ENCODE measurements at places on chromosomes 2 and 18.

- no peak for DNase-seq
These were observed 23.3 kb downstream of the GLS start for GRCh38 chr2:190903693-190904450.

DNA sequence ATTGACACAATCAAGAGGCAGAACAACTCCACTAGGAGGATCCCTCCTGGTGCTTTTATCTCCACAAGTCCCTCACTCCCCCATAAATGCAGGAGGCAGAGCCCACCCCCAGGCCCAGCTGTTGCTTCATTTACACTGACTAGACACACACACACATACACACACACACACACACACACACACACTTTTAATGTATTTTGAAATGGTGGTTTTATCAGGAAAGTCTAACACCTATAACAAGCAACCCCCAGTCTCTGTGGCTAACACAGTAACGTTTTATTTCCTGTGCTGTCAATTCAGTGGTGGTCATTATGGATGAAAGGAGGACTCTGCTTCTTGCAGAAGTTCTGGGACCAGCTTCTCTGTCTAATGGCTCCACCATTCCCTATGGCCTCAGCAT is 125.4 kb upstream of the FOSL2 start:
- no peak for DNase-seq

DNA sequence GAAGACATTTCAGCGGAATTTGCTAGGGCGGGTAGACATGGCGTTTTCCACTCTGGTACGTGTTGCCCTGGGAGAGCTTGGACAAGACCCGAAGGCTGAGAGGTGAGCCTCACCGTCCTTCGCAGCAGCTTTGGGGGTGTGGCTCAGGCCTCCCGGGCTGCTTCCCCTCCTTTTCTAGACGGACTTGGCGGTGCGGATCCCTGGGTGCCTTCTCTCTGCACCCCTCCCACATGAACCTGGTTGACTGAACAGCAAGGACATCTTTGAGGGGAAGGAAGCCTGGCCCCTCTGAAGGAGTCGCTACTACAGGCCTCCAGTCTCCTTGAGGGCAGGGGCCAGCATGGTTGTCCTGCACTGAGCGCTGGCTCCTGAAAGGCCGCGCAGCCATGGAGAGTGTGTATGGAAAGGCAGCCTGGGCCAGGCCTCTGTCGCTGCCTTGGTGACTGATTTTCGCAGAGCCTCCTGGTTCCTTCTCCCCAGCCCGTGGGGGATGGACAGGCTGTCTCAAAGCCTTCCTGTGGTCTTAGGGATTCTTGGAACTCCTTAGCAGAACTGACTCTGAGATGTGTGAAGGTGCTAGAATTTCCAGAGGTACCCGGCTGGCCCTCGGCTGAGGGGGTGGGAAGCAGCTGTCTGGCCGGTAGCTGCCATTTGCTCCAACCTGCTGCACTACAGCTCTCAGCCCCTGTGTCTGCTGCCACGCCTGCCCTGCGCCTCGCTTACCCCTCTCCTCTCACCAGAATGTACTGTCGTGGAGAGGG is 9.9 kb downstream of the CNNM4 start:
- DNase-seq: no peak

- DNase-seq: no peak
These were observed 169.2 kb downstream of the ZFP36L2 start for GRCh38 chr2:43057026-43057741.

GRCh38 chr2:134917360-134917865 is 1.2 kb upstream of the CCNT2 start:
- DNase-seq: peak; percentile 28

GRCh38 chr2:40554665-40555294 is 102.9 kb upstream of the SLC8A1 start:
- DNase-seq: peak; percentile 64

- no peak for DNase-seq
These were observed 54.6 kb downstream of the IL1R2 start for GRCh38 chr2:102046135-102046986.

DNA sequence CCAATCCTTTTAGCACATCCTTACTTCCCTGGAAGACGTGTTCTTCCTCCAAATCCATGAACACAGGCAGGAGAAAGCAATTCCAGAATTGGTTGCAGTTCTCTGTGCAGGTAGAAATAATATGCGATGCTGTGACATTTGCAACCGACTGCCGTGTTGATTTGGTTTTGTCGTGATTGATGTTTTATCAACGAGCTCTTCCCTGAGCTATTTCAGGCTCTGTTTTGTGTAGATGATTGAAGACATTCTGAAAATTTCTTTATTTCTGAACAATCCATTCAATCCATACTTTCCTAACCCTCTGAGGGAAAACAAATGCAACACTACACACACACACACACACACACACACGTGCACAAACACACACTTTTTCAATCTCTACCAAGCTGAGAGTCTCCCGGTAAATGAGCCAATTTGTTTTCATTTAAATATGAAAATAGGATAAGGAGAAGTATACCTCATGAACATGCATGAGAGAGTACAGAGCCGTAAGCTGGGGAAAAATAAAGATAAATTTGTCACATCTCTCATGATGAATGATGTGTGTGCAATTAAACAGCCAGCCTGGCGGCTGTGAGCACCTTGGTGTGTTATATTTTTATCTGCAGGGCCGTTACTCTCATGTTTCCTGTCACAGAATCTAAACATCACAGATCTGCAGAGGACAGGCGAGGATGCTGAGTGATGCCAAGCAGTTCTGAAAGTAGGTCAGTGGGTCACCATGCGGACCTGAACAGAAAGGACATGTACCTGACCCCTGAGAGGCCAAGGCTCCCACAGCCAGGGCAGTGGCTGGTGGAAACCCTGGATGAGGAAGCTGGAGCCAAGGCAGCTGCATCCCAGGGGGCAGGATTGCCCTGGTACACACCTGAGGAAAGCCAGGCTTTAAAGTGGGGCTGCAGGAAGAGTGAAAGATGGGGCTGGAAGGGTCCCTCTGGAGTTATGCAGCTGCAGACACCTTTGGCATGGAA is 64.8 kb downstream of the PDCL3 start:
- DNase-seq: no peak

DNA sequence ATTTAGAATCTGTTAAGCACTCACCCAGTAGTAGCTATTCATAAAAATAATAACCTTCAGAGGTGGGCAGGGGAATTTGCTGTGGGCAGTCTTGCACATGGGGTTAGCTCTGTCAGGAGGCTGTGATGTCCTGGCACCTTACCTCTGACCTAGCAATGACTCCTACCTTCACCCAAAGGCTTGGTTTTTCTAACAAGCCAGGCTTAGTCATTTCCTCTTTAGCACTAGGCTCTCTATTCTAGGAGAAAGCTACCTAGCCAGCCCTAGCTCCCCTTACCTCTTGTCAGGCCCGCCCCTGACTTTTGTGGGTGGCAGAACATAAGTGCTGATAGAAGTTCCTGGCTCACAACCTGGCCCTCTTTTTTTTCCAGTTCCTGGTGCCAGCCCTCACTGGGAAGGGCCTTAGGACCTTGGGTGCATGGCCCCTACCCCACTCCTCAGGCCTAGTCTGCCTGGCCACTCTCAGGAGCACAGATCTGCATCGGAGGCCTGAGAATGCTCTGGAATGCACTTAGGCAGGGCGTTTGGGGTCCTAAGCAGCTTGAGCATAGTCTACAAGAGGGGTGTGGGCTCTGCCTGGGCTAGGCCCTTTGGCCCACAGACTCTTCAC is 17.7 kb downstream of the CPLX4 start:
- DNase-seq: no peak

- no peak for DNase-seq
These were observed 5.7 kb downstream of the MAL start for GRCh38 chr2:95031076-95031725.

GRCh38 chr18:62612289-62612645 is 89.4 kb downstream of the ZCCHC2 start:
- DNase-seq: no peak

GRCh38 chr2:28142386-28142785 is 250.3 kb upstream of the FOSL2 start:
- no peak for DNase-seq

DNA sequence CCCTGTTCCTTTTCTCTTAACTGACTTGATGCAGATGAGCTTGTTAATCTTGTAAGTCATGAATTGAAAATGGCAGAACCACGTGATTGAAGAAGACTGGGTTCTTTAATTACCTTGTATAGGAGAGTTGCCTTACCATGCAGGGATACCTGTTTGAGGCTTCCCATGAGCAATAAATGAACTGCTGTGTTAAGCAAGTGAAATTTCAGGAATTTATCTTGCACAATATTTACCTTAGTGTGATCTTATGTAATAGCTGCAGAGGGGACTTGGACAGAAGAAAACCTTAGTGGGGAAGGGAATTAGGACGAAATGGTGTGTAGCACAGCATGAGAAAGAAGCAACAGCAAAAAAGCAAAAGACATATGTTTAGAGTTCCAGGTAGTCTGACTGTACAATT is 384.0 kb upstream of the TMEFF2 start:
- no peak for DNase-seq

DNA sequence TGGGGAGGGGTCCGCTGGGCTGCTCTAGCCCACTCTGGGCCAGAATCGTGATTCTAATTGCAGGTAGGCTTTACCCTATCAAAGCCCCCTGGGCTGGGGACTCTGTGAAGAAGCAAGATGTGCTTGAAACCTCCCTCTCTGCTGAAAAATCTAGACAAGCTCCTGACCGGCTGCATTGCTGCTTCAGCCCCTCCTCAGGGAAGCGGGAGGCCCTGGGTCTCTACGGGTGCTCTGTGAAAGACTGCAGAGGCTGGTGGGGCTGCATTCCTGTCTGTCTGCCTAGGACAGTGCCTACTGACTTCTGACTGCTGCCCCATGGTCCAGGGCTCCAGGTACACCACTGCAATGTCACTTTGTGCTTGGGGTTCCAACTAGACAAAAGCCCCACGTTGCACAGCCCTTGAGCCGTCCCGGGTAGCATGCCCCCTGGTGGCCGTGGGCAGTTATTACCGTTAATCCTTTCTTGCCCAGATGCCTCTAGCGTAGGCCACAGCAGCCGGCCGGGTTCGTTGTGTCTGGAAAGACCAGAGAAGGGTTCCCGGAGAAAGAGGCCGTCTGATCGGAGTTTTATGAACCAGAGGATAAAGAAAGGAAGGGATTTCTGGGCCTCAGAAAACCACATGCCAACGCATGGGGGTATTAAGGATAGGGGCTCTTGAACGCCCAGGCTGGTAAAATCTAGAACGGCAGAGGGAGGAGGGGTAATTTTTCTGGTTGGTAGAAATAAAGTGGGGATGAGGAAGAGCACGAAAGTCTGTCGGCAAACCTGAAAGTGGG is 15.9 kb upstream of the C1QL2 start:
- peak; percentile 52 for DNase-seq

GRCh38 chr2:201128933-201129505 is 13.1 kb downstream of the CFLAR start:
- DNase-seq: peak; percentile 70

- DNase-seq: no peak
These were observed 1.1 kb downstream of the GLI2 start for GRCh38 chr2:120736624-120737339.

DNA sequence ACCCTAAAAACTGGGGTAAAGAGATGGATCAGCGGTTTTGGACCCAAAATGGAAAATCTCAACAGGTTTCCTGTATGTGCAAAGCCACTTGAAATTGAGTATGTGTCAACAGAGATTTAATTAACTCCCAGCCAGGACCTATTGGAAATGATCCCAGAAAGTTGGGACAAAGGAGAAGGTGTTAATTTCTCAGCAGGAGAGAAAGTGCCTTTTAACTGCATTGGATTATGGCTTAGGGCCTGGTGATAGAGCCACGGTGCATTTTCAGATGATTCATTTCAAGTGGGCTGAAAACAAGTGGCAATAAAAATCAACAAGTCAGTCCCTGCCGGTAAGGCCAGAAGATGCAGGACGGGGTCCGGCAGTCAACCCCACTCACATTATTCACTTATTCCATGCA is 80.2 kb upstream of the BCL11A start:
- no peak for DNase-seq

DNA sequence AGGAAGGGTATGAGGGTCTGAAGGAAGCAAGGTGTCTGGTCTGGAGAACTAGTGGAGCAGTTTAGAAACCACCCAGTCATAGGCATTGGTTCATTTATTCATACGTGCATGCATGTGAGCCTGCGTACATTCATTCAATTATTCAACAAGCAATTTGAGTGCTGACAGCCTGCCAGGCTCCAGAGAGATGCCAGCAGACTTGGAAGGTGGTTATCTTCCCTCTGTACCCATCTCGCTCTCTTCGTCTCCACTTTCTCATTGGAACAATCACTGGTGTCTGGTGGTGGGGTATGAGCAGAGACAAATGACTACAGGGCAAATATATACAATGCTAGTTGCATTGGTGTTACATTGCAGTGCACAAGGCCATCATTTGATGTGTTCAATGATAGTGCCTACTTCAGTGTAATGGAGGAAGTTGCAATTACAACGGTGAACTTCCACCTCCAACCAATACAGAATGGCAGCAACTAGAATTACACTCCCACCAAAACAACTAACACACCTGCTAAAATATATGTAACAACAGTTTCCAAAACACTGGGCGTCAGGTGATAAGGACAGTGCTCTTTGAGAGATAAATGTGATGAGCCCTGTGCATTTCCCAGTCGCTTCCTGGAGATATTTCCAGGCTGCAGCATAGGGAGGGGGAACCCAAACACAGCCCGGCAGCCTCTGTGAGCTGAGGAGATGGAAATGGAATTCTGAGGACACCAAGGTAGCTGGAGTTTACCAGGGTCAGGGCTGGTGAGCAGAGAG is 32.6 kb upstream of the CNGA3 start:
- no peak for DNase-seq

- DNase-seq: peak; percentile 24
These were observed 2.3 kb downstream of the NEUROD1 start for GRCh38 chr2:181677912-181678586.

DNA sequence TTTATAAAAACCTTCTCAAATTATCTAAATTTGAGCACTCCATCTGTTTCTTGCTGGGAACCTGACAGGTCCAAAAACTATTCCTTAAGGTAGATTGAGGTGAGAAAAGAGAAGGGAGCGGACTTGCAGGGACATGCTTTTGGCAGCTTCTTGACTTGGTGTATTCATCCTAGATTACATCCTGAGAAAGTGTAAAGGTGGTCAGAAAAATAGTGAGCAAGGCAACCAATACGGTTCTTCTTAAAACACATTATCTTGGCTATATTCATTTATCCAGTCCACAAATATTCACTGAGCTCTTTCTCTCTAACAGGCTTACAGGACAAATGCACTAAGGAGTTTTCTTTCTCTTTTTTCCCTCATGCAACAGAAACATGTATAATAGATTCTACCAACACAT is 230.0 kb downstream of the LRP1B start:
- no peak for DNase-seq

GRCh38 chr18:42950732-42951131 is 164.8 kb downstream of the RIT2 start:
- DNase-seq: no peak

GRCh38 chr2:46780411-46780800 is 135.2 kb downstream of the MCFD2 start:
- peak; percentile 21 for DNase-seq

- DNase-seq: no peak
These were observed 90.1 kb upstream of the LGALSL start for GRCh38 chr2:64363848-64364247.

GRCh38 chr2:137957033-137957432 is 7.2 kb upstream of the HNMT start:
- DNase-seq: no peak

DNA sequence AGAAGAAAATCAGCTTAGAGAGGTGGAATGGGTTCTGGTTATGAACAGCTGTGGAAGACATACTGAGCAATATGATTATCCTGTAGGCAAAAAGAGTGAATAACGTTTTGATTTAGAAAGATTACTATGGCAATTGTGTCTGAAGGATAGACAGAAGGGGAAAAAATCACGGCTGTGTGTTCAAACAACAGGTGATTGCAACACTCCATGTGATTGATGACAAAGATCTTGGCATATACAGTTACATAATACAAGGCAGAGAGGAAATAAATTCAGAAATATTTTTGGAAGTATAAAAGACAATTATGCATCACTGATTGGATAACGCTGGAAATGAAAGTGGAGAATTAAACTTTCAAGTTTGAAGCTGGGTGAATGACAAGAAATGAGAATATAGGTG is 58.5 kb upstream of the KCNJ3 start:
- DNase-seq: no peak

Measured in transverse colon (tissue), 4 donors.